H4 (cell line): ENCODE measurements at places on chromosomes 16 and 17. TPM values are rescaled to one million over a fixed set of nuclear protein-coding genes. Genes with fewer than 3 reads are reported as not detected.

- no peak for DNase-seq
These were observed 48.6 kb downstream of the CMIP start for GRCh38 chr16:81492965-81493754.

GRCh38 chr16:55817236-55817912 is 15.5 kb downstream of the CES1 start:
- no peak for DNase-seq

- DNase-seq: no peak
These were observed 584 bp downstream of the PHOSPHO1 start for GRCh38 chr17:49229805-49230600.

DNA sequence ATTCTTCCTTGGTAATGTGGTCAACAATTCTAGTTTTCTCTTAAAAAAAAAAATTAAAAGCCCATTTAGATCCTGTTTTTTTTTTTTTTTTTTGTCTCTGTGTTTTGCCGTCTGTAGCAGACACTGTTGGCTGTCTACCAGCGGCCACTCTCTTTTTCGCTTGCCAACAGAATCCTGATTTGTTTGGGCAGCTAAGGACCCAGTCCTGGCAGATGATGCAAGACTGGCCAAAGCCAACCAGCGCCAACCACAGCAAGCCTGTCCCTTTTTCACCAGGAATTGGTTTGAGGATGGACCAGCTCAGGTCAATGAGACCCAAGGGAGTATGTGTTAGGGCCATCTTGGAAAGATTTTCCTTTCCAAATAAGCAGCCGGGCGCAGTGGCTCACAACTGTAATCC is 28.2 kb downstream of the ST3GAL2 start:
- no peak for DNase-seq

DNA sequence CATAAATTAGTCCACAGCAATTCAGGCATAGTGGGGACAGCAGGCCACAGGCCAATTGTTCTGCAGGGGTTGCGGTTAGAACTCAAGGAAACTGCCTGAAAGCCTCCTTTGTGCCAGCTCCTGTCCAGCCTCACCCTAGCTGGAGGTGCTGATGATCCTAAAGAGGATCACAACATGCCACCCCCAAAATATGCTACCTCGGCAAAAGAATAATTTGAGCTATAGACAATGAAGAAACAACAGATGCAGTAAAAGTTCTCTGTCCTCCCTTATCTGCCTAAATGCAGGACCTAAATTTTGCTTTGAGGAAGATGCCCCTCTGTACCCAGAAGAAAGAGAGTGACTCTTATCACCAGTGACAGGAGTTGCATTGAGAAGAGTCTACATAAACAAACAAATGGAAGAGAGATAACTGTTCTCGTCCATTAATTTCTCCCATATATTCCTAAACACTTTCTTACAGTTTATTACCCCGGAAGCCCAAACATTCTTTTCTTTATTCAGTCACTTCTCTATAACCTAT is 14.7 kb downstream of the ALOX15 start:
- no peak for DNase-seq

DNA sequence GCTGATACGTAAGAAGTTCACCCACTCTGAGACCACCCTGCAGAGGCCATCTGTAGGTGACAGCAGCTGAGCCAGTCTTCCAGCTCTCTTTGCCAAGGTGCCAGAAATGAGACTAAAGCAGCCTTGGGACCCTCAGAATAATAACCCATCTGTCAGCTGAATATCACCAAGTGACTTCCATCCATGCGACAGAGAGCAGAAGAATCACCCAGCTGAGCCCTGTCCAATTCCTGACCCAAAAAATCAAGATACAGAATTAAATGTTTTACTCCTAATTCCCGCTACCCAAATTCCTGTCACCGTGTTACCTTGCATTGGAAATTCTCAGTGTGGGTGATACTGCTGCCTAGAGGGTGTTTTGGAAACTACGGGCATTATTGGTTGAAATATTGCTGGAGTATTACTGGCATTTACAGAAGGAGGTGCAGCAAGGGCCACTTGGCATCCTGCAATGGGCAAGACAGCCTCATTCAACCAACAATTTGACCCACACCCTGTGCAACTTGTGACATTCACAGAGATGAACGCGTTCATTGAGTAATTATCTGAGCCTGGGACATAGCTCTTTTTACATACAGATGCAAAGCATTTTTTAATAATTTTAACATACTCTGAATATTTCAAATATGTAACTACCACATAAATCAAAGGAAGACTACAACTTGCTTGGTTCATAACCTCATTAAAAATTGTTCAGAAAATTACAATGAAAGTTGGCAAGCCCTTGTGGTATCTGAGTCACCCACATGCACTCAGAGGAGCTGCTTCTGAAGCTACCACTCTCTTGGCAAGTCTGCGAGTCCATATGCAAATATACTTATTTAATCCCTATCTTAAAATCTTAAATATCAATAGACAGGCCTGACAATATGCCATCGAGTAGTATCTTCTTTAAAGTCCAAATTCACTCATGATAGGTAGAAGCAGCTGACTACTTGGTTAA is 126.6 kb downstream of the C16orf95 start:
- no peak for DNase-seq

GRCh38 chr16:49456763-49457162 is 83.2 kb downstream of the C16orf78 start:
- DNase-seq: no peak

GRCh38 chr17:77734371-77735080 is 224.0 kb upstream of the TNRC6C start:
- DNase-seq: peak; percentile 83

GRCh38 chr17:78826836-78827509 is 13.6 kb downstream of the USP36 start:
- DNase-seq: no peak

GRCh38 chr17:79087428-79088143 is 13.0 kb downstream of the ENGASE start:
- peak; percentile 61 for DNase-seq

- no peak for DNase-seq
These were observed 114.0 kb downstream of the PRKCA start for GRCh38 chr17:66416207-66416940.

DNA sequence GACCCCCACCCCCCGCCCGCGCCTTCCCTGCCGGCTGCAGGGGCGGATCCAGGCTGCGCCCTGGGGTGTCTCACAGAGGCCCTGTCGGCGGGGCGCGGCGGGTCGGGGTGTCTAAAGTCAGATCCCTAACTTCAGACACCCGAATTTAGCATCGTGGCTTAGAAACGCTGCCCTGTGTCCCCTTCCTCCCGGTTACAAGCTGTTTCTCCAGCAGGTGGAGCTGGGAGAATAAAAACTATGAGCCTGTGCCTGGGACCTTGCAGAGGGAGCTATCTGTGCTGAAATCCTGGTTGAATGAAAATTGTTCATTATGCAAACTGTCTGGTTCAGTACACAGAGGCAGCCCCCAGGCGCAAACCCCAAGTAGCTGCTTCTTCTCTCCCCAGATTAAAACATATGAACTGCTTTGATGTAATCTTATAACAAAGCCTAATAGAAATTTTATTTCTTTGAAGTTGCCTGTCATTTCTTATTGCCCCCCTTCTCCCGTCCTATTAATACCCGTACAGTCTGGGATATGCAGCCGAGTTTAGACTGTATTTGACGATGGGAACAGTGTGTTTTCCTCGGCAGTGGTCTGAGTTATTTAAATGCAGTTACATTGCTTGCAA is 79.0 kb downstream of the RPA1 start:
- DNase-seq: peak; percentile 57

DNA sequence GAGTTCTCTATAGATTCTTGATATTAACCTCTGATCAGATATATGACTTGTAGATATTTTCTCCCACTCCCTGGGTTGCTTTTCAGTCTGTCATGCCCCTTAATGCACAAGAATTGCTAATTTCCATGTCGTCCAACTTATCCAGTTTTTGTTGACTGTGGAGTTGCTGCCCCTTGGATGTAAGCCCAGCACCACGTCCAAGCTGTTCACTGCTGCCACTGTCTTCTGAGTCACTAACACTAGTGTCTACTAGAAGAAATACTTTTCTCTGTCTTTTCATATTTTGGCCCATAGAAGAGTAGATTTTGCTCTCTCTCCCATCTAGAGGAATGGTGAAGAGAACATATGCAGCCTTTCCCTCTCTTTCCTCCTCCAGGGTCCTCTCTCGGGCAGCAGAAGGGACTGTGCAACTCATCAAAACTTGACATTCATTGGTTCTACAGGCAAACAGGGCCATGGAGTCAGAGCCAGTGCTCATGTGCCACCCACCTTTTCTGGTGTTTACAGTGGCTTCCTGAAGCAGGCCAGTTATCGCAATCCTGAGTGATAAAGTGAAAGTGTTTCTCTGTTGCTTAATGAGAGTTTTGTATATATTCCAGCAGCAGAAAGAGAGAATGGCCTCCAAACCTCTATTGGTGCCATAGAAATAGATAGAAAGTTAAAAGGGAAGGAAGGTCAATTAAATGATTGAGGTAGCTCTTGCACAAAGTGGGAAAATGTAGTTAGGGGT is 22.6 kb upstream of the PMP22 start:
- DNase-seq: no peak

- DNase-seq: no peak
These were observed 9.0 kb downstream of the CCR7 start for GRCh38 chr17:40556198-40556661.

DNA sequence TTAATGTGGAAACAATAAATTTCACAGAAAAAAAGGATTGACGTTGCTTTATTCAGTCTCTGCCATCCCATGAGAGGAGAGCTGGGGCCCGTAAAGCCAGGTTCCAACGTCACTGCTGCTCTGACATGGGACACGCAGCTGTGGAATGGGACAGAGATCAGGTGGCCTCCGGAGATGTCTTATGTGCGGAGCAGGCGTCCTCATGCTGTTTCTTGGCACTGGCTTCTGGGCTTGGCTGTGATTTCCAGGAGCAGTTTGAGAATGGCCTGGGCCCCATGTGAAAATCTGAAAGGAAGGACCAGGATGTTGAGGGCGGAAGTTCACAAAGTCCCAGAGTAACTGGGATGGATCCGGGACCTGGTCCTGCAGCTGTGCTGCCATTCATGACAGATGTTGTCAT is 32.4 kb downstream of the NDEL1 start:
- DNase-seq: no peak

GRCh38 chr17:54899201-54899600 is 1.5 kb upstream of the TOM1L1 start:
- DNase-seq: no peak

GRCh38 chr17:79443026-79443425 is 167.8 kb downstream of the RBFOX3 start:
- no peak for DNase-seq

DNA sequence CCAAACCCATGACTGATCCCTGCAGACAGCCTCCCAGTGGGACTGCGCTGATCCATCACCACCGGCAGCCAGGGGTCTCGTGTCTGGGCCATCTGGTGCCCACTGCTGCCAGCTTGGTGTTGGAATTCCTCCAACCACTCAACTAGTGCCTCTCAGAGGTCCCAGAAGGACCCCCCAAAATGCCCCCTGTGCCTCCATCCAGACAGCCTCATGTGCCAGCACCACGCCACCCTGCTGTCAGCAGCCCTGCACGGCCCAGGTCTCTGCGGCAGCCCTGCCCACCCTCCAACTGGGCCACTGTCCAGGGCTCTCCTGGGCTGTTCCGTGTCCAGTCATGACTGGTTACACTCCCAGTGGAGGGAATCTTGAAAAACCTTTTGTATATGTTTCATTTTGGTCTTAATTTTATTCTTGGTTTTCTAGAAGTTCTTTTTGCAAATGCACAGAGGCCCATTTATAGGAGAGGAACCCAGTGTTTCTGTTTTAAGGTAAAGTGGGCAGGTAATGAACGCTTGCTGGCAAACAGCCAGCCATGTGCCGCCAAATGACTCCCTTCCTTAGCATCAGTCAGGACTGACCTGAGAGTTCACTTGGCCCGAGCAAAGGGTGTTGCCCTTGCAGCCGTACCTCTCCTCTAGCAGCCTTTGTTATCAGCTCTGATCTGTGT is 34.6 kb downstream of the GRIN2C start:
- no peak for DNase-seq

- DNase-seq: peak; percentile 85
These were observed 14.0 kb downstream of the SRCIN1 start for GRCh38 chr17:38591759-38592241.

DNA sequence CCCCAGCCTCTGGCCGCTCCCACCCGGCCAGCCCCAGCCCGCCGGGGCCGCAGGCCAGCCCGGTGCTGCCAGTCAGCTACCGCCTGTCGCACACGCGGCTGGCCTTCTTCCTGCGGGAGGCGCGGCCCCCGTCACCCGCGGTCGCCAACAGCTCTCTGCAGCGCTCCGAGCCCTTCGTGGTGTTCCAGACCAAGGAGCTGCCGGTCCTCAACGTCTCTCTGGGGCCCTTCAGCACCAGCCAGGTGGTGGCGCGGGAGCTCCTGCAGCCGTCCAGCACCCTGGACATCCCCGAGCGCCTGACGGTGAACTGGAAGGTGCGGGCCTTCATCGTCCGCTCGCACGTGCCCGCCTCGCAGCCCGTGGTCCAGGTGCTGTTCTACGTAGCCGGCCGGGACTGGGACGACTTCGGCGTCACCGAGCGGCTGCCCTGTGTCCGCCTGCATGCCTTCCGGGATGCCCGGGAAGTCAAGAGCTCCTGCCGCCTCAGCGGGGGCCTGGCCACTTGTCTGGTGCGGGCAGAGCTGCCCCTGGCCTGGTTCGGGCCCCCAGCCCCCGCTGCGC is 46.8 kb downstream of the TMEM132E start:
- DNase-seq: no peak

DNA sequence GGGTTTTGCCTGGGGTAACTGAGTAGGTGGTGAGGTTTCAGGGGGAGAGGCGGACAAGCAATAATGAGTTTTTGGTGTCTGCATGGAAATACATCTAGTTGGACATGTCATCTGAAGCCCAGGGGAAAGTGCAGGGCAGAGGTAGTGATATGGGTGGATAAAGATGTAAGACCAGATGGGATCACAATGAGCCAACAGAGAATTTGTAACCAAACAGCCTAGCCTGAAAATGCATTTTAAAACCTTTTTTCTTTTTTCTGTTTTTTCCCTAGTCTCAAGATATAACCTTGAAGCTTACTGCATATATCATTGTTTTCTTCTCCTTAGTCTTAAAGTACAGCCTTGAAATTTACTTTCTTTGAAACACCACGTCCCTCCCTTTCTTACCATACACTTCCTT is 3.7 kb upstream of the ZNF19 start:
- no peak for DNase-seq

DNA sequence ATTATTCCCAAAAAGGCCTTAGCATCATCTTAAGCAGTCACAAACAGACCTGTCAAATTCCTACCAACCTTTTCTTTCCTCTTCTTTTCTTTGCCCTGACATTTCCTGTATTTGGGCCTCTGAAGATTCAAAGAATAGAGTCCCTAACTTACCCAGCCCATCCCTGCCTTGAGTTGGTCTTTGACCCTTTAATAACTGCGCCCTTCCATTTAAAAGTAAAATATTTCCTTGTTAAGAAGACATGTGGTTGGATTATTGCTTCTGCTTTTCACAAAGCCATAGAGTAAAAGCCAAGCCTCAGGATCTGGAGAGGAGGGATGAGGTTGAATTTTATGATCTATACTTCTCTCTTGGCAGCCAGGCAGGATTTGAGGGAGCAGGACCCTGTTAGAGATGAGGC is 13.2 kb upstream of the CCL23 start:
- no peak for DNase-seq

GRCh38 chr16:23182679-23183542 is at the start of gene SCNN1G:
Gene SCNN1G (plus strand): TSS chr16:23182745. CDS start chr16:23186272, 3,527 bp downstream.
- no peak for DNase-seq

SPN gene
- 0.70 and 2.8 TPM in 2 replicates for total RNA-seq

FSCN2 gene
- total RNA-seq: 0.27 TPM in 1 of 2 replicates, not detected in the other

NRN1L gene
- total RNA-seq: not detected in 2 replicates

SLC5A10 gene
- total RNA-seq: 0.10 TPM in 1 of 2 replicates, not detected in the other

CAPNS2 gene
- total RNA-seq: not detected in 2 replicates

PPP1R27 gene
- not detected in 2 replicates for total RNA-seq

CD300H gene
- 0.78 TPM in 1 of 2 replicates, not detected in the other for total RNA-seq

KRT33B gene
- not detected in 2 replicates for total RNA-seq

CCL16 gene
- total RNA-seq: not detected in 2 replicates

GPRC5B gene
- 0.76 and 1.8 TPM in 2 replicates for total RNA-seq

NBR1 gene
- total RNA-seq: 38.1 and 40.8 TPM in 2 replicates

SYNGR2 gene
- total RNA-seq: 24.6 and 30.1 TPM in 2 replicates

CDRT15 gene
- total RNA-seq: not detected in 2 replicates

NAT9 gene
- 25.3 and 35.8 TPM in 2 replicates for total RNA-seq
